Inflammatory macrophage treated with lipopolysaccharide for 4 hours (primary cell): ENCODE measurements at places on chromosomes 11 and 22.

DNA sequence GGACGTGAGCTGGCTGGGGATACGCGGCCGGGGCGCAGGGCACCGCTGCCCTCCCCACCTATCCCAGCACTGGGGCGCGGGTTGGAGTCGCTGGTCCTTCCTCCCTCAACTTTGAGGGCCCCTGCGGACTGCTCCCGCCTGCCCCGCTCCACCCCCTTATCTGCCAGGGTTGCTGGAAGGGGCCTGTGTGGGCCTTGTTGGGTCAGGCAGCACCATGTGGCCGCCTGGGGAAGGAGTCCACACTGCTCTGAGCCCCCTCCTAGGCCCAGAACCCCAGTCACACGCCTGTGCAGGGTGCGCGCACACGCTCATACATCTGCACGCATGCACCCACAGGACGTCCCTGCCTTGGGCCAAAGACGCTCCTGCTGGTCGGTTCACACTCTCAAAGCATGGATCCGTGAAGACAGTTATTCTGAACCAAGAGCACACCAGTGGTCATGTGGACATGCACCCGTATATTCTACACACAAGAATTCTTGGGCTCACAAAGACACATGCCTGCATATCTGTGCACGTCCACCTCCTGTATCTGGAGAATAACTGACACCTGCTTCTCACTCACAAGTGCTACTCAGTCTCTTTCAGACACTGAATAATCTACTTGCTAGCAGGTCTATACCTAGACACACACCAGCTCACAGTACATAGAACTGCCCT, 710 bp downstream of the TUB start:
- DNase-seq, result no peak

DNA sequence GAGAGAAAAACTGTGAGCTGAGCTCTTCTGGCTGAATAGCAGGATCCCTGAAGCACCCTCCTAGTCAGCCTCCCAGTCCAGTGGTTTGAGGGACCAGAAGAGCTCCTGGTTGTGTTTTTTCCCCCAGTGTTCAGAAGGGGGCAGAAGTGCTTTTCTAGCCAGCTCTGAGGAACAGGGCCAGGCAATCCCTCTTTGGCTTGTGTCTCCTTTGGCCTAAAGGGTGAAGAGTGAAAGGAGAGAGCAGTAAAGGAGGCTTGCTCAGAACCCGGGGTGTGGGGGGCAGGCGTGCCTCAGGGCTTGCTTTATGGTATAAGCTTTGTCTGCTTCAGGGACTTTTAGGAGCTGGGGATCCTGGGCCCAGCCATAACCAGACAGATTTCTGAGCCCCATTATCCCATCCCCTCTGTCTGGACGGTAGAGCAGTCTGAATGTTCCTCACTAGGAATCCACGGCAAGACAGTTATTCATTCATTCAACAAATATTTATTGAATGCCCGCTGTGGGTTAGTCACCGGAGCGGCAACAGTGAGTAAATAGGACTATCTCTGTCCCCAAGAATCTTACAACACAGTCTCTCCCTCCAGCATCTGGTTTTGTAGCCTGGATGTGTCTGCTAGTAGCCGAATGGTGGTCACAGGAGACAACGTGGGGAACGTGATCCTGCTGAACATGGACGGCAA, 14.5 kb downstream of the ACP2 start:
- peak; percentile 65 for DNase-seq

DNA sequence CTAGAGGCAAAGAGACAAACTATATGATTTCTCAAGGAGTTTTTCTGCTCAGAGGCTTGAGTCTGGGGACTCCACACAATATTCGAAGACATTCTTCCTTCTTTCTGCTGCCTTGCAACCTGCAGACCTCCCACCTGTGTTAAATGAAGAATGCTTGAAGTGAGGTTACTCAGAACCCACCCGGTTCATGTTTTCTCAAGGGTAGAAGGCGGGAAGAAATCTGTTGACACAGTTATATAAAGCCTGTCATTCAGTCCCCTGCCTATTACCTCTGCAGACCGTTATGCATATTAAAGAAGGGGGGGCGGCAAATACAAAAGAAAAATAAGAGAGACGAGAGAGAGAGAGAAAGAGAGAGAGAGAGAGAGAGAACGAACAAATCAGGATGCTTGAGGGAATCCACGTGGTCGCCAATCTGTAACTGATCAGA, 2.2 kb upstream of the KMT2A start:
- peak; percentile 6 for DNase-seq

DNA sequence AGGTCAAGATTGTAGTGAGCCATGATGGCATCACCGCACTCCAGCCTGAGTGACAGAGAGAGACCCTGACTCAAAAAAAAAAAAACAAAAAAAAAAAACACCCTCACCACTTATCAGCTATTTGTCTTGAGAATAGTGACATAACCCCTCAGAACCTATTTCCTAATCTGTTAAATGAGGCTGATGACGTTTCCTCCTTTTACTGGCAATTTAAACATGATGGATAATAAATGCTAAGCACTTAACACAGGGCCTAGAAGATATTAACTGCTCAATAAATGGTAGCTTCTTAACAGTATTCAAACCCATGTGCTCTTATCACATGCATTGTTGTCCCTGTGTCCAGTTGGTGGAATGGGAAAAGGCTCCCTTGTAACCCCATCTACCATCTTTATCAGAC, 34.6 kb downstream of the LIMK2 start:
- DNase-seq, result no peak

DNA sequence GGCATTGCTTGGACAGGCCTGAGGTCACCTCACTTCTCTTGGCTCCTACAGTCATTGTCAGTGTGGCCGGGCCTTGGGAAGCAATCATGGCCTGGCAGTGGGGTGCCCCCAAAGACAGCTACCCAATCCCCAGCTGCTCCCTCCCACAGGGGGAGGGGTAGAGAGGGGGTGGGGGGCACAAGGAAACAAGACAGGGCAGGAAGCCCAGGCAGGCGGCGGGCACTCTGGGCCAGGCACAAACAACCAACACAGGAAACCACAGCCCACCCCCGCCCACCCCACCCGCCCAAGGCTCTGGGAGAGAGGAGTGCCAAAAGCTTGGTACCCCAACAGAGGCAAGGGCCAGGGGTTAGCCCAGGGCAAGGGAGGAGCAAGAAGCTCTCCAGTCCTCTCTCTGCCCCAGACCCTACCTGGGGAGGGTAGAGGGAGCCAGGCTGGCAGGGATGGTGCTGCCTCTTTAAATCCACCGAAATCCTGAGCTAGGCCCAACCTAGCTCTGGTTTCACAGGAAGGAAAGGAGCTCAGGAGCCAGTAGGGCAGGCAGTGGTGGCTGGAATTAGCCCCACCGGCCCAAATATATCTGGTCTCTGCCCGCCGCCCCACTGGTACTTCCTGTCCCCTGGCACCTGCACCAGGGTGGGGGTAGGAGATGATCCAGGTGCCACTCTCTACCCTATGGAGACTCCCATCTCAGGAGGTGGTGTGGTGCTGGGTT, 12.2 kb downstream of the BCL9L start:
- no peak for DNase-seq

DNA sequence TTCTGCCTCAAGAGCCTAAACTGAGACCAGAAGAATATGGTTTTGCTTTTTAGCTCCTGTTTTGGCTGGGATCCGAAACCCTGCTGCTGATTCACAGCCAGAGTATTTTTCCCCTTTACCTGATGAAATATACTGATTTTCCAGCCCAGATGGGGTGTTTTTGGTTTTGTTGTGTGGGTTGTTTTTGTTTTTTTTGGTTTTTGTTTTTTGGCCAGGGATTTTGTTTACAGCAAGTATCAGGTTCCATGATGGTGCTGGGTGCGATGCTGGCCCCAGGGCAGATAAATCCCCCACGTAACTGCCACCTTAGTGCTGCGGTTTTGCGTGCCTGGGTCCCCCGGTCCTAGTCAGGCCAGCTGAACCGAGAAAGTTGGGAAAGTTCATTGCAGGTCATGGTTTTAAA, 103.7 kb downstream of the ZBTB16 start:
- no peak for DNase-seq

- no peak for DNase-seq
Observed at GRCh38 chr11:62902932-62903331, 18.2 kb downstream of the CHRM1 start.

DNA sequence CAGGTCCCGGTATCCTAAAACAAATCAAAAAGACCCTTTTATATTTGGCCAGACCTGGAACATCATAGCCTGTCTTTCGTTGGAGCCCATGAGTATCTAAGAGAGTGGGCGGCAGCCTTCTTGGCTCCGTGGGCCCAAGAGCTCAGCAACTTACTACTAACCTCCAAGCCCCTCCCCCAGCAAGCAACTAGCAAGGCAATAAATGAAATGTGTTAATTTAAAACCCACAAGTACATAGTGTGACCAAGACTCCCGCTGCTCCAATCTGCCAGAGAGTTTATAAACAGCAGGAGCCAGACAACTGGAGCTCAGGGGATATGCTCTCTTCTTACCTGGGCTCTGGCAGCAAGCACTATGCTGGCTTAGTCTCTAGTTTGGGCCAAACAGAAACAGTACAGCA, 40.8 kb upstream of the CYP2D6 start:
- DNase-seq, result no peak

DNA sequence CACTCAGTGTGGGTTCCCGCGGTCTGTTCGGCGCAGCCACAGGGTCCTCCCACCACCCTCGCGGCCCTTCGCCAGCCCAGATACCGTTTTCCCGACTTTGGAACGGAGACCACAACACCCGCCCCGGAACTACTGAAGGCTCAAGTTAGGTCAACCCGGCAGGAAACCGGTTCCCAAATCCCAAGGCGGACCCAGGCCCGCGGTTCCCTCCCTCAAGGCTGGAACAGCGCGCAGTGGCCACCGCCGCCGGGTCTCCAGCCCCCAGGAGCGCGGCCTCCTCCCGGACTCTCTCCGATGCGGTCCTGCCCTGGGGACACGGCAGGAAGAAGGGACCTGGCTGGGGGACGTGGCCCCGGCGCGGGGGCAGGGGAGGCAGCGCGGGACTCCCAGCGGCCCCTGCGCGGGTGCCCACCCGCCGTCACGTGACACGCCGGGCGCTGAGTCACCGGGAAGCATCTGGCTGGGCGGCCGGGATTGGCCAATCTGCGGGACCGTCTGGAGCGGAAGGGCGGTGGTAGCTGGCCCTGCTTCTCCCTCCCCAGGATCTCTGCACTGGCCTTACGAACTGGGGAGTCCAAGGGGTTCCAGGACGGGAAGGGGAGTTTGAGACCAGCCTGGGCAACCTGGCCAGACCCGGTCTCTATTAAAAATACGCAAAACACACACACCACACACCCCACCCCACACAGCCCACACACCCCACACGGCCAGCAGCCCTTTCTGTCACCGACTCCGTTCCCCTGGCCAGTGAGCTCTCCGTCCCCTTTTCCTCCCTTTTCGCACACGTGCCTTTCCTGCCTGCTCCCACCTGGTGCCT, 21.5 kb upstream of the MALAT1 start:
- peak; percentile 98 for DNase-seq

DNA sequence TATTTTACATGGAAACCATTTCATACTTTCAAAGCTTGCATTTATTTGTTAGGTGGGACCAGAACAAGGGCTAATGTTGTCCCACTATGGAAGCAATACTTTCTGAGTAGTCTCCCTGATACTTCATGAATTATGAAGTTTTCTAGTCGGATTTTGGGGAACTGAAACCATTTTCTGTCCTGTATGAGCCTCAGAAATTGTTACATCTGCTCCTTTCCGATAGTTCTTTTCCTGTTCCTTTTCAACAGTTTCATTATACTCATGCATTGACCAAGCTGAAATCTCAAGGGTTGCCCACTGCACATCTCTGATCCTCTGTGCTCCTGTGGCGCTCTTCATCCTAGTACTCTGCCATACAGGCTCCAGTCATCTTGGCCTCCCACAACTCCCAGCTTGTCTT, 31.5 kb upstream of the GLYATL1 start:
- peak; percentile 84 for DNase-seq

- DNase-seq, result no peak
Observed at GRCh38 chr11:116866804-116867455, 29.5 kb upstream of the APOA1 start.

DNA sequence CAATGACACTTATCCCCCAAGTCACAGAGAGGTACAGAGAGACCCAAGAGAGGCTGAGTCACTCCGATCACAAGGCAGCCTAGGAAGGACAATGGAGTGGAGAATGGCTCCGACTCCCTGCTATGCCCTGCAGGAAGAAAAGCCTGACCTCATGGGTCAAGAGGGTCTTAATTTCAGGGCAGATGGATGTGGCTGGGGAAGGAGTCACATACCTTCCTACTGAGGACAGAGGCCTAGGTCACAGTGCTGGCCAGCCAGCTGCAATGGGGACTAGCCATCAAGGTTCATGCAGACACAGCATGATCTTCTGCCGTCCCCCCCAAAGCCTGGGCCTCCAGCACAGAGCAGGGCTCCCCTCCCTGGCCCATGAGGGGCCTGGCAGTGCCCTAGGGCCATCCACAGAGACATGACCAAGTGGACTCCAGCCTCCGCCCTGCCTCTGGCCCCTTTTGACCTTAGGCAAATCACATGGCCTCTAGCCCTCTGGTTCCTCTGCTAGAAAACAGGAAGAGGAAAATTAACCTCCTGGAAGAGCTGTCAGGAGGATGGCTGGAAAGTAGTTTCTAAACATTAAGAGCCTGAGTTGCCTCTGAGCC, 1.8 kb downstream of the ARRB1 start:
- DNase-seq, result peak; percentile 85

DNA sequence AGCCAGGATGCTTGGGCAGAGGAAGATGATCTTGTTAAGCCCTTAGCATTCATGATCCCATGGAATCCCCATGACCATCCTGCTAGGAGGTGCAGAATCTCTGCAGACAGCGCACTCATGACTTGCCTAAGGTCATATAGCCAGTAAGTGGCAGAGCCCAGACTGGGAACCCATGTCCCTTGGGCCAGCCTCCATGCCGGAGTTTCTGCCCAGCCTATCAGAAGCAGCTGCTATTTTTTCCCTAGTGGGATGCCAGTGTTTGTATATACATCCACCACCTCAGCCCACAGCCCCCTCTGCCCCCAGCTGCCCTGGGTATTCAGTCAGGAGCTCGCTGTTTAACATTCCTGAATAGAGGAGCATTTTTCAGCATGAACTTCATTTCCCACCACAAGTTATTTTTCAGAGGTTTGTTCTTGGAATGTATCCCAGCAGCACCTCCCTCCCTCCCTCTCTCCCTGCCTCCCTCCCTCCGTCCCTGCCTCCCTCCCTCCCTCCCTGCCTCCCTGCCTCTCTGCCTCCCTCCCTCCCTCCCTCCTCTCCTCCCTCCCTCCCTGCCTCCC, 34.4 kb upstream of the SUSD2 start:
- no peak for DNase-seq

DNA sequence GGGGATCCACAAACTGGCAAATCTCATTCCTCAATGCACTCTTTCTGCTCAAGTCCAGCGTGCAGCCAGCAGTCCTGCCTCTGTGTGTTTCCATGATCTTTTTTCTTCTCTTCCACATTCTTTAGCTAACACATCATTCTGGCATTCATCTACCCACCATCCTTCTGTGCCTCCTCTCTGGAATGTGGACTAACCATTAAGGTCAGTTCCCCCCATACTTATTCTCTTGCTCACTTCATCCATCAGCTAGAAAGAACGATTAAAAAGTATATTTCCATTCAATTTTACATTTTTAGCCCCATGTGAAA, 7.8 kb downstream of the KIRREL3 start:
- DNase-seq, result no peak

DNA sequence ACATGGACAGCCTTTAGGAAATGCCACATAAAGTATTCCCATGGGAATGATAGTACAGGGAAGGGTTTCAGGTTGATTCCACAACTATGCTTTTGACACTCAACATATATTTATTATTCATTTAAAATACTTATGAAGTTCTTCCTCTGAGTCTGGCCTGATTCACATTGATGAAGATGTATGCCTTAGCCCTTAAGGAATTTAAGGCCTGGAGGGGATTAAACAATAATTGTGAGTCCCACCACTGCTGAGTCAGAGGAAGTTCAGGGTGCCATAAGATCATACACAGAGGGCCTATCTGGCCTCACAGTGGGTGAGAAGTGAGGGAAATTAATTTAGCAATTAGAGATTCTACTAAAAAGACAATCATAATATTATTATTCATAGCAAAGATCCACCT, 161.1 kb upstream of the SNX19 start:
- DNase-seq, result no peak
